ENCODE measurements at places on chromosomes 7 and 10. TPM values are rescaled to one million over a fixed set of nuclear protein-coding genes. Genes with fewer than 3 reads are reported as not detected.

PRKG1 gene
- 1.3 TPM for total RNA-seq

PDE6C gene
- not detected for total RNA-seq

TACC2 gene
- 6.1 TPM for total RNA-seq

HGF gene
- 5.1 TPM for total RNA-seq

UFSP1 gene
- 2.6 TPM for total RNA-seq

KCNIP2 gene
- 0.25 TPM for total RNA-seq

DPCD gene
- 25.7 TPM for total RNA-seq

TMEM184A gene
- total RNA-seq, result not detected

MRC1 gene
- 2.4 TPM for total RNA-seq

KIAA1217 gene
- total RNA-seq, result 0.88 TPM

COBL gene
- not detected for total RNA-seq

CALHM3 gene
- total RNA-seq, result not detected

CRYGN gene
- total RNA-seq, result not detected

VIM gene
- 5,223 TPM for total RNA-seq

IQUB gene
- 0.32 TPM for total RNA-seq

PNLIPRP2 gene
- total RNA-seq, result not detected

HOXA7 gene
- 0.13 TPM for total RNA-seq

NOD1 gene
- 14.6 TPM for total RNA-seq

HEPACAM2 gene
- 0.07 TPM for total RNA-seq

PNLIPRP3 gene
- not detected for total RNA-seq

All from pulmonary artery endothelial cell (primary cell).